ENCODE measurements at places on chromosomes 12 and 14. TPM values are rescaled to one million over a fixed set of nuclear protein-coding genes. Genes with fewer than 3 reads are reported as not detected.

KRT73 gene
- total RNA-seq = not detected

DEPDC4 gene
- 1.5 TPM for total RNA-seq

CCND2 gene
- not detected for total RNA-seq

FOXN3 gene
- 3.5 TPM for total RNA-seq

FAM90A1 gene
- not detected for total RNA-seq

POU6F1 gene
- total RNA-seq = 2.8 TPM

RHOJ gene
- not detected for total RNA-seq

SAMD4A gene
- total RNA-seq = 7.5 TPM

ASIC1 gene
- 5.0 TPM for total RNA-seq

PTPRO gene
- not detected for total RNA-seq

SRRM4 gene
- total RNA-seq = not detected

AP5M1 gene
- total RNA-seq = 21.7 TPM

PRB3 gene
- total RNA-seq = not detected

GPR132 gene
- total RNA-seq = 0.56 TPM

DHRS2 gene
- total RNA-seq = 6.1 TPM

TROAP gene
- 84.4 TPM for total RNA-seq

ANO4 gene
- 0.14 TPM for total RNA-seq

SLC17A8 gene
- total RNA-seq = not detected

HOXC6 gene
- 4.4 TPM for total RNA-seq

CLEC4A gene
- total RNA-seq = not detected

WNT1 gene
- 0.24 TPM for total RNA-seq

GPRC5A gene
- total RNA-seq = 263 TPM

INF2 gene
- 81.9 TPM for total RNA-seq

NPFF gene
- total RNA-seq = not detected

CKB gene
- 130 TPM for total RNA-seq

VRTN gene
- total RNA-seq = not detected

ACSM4 gene
- not detected for total RNA-seq

ESR2 gene
- total RNA-seq = 0.09 TPM

STON2 gene
- 1.1 TPM for total RNA-seq

BICDL1 gene
- 4.7 TPM for total RNA-seq

SMIM41 gene
- total RNA-seq = not detected

TSPAN31 gene
- total RNA-seq = 17.7 TPM

CLEC9A gene
- not detected for total RNA-seq

GDF11 gene
- total RNA-seq = 4.1 TPM

ASB2 gene
- 0.67 TPM for total RNA-seq

Data from A549 treated with GW870086 at 1 μM for 4 hours (cell line).